ENCODE measurements at places on chromosomes 4 and X.

- no peak for DNase-seq
Measured at GRCh38 chr4:69656653-69657158, 3.7 kb upstream of the UGT2A1 start.

DNA sequence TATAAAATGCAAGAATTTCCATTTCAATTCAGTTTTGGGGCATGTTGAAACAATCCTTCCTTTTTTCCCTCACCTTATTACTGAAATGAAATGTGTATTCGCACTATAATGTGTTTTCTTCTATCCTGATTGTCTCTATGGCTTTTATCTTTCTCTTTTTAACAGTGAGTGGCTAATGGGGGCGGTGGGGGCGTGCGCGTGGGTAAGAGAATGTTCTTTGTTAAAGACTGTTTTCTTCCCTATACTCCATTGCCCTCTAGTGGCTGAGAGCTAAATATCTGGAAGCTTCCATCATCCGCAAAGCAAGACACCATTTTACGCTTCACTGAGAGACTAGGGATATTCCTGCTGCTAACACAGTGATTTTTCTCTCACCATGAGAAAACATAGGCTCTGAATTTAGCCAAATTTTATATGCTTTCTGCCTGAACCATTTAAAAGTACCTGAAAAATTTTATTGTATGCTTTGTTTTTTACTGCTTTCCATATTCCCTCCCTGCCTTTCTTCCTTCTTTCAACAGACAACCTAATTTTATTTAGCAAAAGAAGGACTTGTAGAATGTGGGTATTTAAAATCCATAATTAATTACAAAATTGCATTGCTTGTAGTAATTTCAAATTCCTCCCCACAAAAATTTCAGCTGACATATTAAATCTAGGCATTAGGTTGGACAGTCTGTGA lies 194.0 kb downstream of the GASK1B start:
- no peak for DNase-seq

GRCh38 chrX:67207912-67208311 lies 335.9 kb upstream of the AR start:
- DNase-seq = no peak

DNA sequence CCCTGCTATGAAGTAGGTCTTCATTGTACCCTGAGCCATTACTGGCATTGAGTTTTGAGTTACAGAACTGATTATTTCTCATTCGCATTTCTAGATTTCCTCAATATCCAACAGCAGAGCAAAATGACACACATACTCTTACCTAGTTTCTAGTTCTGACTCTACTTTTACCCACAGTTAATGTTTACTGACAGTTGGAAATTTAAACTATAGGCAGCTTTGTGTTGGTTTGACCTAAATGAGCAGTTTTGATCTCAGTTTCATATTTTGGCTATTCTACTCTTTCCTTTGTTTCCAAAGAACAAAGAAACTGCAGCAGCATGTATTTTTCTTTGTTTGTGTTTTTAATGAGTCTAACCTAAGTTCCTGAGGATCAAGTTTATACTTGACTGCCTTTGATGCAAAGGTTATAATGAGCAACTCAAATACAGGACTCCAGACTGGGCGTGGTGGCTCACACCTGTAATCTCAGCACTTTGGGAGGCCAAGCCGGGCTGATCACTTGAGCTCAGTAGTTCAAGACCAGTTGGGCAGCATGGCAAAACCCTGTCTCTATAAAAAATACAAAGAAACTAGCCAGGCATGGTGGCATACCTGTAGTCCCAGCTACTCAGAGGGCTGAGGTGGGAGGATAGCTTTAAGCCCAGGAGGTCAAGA lies 30.4 kb downstream of the TXK start:
- DNase-seq = no peak

DNA sequence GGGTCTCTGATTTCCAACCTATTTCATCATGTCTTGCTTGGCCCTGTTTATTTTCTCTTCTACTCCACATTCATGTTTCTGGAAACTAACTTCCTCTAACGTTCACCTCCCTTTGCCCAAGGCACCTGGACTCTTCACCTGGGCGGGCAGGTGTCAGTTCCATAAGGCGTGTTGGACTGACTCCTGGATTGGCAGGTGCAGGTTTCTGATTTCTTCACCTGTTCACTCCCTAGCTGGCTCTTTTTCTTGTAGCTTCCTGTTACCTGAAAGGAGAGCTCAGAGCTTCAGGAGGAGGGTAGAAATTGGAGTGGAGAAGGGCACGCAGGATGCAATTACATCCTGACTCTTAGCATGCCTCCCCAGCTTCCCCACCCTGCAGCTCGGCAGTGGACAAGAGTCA lies 350.8 kb upstream of the KLF3 start:
- no peak for DNase-seq

- no peak for DNase-seq
Measured at GRCh38 chr4:836003-836511, 10.1 kb upstream of the CPLX1 start.
